NB4 (cell line): ENCODE measurements at places on chromosomes 4 and X.
A peak's percentile ranks its signal among the peaks of the same experiment; 100 is the strongest.

- no peak for DNase-seq
Measured at GRCh38 chr4:76665153-76665552, 230.1 kb downstream of the SHROOM3 start.

DNA sequence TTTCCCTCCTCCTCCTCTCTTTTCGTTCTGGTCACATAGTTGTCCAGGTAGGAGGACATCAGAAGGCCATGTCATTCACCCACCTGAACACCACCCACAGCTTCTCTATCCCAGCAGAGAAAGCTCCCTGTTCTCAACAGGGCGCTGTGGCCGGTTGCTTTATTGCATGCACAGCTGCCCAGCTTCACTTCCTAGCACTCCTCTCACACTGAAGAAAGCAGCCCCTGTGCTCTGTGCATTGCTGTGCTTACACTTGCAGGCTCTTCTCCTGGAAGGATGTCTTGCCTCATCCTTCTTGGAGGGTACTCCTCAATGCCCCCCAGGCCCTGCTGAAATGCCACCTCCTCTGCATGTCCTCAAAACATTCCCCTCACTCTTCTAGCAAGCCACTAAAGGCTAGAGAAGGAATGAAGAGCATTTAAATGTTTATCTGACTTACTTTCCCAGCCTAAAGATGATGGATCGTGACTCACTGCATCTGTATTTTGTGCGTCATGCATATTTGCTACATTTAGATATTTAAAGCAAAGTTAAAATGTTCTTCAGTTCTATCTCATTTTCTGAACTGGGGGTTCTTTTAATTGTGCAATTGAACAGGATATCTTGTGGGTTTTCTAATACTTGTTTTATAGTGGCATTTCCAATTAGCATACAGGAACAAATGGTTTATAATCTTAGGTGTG is 186.4 kb upstream of the PUDP start:
- DNase-seq, result no peak

GRCh38 chr4:6361076-6361784 is 91.6 kb downstream of the WFS1 start:
- DNase-seq, result no peak

DNA sequence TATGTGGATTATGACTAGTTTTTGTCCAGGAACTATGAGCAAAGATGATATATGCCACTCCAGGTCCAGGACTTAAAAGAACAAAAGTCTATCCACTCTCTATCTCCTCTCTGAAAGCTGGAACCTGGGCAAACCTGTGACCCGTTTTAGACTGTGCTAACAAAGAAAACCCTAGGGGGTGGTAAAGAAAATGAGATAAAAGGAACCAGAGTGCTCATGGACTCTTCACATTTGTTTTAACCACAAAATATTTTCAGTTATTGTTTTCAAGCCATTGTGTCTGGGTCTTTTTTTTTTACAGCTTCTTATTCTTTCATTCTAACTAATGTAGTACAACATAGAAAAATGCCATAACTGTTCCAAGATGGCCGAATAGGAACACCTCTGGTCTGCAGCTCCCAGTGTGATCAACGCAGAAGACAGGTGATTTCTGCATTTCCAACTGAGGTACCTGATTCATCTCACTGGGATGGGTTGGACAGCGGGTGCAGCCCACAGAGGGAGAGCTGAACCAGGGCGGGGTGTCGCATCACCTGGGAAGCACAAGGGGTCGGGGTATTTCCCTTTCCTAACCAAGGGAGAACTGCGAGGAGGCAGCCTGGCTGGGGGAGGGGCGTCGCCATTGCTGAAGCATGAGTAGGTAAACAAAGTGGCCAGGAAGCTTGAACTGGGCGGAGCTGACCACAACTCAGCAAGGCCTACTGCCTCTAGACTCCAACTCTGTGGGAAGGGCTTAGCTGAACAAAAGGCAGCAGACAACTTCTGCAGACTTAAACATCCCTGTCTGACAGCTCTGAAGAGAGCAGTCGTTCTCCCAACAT is 45.1 kb downstream of the CHM start:
- peak; percentile 15 for DNase-seq

DNA sequence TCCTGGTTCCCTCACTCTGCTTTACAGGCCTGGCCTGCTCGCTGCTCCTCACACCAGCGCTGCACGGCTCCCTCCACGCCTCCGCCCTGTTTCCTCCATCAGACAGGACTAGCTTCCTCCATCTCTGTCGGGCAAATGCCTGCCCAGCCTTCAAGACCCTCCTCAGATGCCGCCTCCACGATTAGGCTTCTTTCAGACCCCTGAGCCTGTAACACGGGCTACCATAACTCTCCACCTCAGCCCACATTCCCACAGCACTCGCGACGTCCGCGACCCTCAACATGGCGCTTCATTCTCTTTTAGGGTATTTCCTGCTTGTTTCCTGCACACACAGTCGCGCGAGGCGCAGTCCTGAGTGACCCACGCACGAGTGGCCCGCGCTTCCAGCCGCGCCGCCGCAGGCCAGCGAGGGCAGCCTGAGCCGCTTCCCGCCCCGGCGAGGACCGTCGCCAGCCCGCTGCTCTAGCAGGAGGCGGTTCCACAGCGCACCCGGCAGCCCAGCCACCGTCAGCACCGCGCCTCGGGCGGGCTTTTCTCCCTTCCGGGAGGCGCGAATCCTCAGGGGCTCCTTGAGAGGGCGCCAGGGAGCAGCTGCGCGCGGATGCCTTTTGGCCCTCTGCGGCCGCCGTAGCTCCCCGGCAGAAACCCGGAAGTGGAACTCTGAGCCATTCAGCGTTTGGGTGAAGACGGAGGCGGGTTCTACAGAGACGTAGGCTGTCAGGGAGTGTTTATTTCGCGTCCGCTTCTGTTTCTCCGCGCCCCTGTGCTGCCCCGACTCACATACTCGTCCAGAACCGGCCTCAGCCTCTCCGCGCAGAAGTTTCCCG is at the start of gene FRG1:
Gene FRG1 (plus strand): TSS at position 695 of the 827 bp plus-strand sequence. CDS start 138 bp downstream, outside the sequence.
- peak; percentile 94 for DNase-seq

GRCh38 chr4:126959056-126959745 is 673.6 kb upstream of the INTU start:
- no peak for DNase-seq

GRCh38 chrX:114028907-114029662 is 554.8 kb upstream of the HTR2C start:
- DNase-seq, result no peak

DNA sequence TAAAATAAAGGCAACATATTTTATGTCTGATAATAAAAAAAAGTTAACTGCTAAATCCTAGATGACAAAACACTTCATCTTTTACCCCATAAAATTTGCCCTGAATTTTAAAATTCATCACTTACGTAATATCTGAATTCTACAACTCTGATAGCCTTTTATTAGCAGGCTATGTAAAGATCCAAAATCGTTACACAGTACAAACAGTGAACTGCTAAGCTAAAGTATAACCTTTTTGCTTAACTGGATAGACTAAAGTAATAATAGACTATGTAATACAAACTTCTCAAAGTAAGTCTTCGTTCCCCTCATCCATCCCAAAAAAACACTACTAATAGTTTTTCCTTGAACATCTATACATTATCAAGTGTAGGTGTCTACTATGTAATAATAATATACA is 49.1 kb downstream of the SH3RF1 start:
- DNase-seq, result no peak

DNA sequence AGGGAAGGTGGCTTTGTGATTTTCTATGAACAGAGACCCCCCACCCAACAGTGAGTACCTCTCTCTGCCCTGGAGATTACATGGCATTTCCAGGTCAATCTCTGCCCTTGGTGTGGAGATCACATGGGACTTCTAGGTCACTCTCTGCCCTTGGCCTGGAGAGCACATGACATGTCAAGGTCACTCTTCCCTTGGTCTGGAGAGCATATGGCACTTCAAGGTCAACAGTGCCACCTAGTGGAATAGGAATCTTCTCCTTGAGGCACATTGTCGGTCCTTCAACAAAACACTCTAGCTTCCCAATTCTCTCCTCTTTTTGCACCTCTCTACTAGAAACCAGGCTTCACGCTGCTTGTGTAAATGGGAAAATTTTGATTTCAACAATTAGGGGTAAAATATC is 66.2 kb upstream of the TACR3 start:
- DNase-seq, result peak; percentile 70

DNA sequence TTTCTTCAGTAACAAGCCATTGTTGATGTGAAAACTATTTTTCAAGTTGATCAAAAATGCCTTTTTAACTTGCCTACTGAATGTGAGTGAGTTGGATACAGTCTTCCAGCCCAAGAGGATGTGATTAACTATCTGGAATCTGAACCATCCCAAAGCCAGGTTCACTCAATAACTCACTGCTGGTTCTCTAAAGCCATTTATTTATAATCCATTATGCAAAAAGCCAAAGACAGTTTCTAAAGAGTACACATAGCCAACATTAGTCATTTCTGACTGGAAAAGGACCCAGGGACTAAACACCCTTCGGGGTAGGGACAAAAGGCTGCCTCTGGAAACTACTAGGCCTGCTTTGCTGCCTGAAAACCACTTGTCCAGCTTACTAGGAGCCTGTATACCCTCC is 109.6 kb downstream of the SHROOM4 start:
- DNase-seq, result no peak

DNA sequence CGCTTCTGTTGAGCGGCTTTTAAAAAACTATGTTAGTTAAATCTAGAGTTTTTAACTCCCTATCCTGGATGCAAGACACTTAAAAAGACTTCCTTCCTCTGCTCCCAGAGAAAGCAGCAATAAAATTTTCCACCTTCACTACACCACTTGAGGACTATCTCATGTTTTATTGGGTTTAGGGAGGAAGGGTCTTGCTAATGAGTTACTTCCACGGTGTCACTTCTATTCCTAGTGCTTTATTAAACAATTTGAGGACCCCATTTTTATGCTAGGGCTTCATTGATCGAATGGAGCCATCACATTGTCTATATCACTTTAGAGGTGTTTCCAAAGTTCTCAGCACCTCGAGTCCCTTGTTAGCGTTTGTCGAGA is 3.7 kb upstream of the STIM2 start:
- no peak for DNase-seq

- DNase-seq, result no peak
Measured at GRCh38 chrX:133594156-133594555, 178.9 kb upstream of the GPC4 start.

- no peak for DNase-seq
Measured at GRCh38 chr4:185708348-185708747, 103.6 kb downstream of the SORBS2 start.

DNA sequence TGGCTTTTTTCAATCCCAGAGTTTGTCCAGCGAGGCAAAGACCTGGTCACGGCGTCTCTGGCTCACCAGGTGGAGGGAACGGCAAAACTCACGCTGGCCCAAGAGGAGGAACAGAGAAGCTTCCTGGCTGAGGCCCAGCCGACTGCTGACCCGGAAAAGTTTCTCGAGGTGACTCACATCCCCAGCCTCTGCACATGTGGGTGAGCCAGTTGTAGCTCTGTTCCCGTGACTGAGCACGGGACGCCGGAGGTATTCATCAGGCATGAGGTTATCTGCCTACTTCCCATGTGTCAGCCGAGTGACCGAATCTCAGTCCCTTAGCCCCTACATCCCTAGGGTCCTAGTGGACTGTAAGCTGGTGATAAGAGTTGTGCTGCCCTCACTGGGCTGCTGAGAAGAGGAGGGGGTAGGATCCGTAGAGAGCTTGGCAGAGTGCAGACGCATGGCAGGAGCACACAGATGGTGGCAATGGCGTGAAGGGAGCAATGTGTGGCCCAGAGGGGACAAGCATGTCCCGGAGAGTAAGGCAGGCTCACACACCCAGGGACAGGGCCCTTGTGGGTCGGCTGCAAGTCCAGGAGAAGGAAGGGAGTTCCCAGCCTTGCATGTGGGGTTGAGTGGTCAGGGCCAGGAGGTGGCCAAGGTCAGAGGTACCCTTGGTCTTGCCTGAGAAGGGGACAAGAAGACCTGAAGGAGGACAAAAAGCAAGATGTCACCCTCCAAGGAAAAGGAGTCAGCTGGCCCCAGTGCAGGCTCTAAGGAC is 42.9 kb downstream of the EVC start:
- peak; percentile 23 for DNase-seq

DNA sequence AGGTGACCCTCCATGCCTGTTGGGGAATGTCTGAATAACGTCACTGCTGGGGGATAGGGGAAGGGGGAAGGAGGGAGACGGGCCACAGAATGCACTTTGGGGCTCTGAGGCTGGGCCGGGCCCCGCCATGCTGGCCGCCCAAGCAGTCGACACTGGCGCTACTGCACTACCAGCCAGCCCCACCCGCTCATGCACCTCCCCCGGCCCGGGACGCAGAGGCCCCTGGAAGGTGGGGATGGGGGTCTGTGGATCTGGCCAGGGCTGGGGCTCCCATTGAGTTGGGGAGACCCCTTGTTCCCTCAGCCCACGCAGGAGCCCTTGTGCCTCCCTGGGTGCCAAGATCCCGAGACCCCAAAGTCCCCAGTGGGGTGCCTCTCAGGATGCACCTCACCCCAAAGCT is 17.8 kb downstream of the FLNA start:
- DNase-seq, result no peak

DNA sequence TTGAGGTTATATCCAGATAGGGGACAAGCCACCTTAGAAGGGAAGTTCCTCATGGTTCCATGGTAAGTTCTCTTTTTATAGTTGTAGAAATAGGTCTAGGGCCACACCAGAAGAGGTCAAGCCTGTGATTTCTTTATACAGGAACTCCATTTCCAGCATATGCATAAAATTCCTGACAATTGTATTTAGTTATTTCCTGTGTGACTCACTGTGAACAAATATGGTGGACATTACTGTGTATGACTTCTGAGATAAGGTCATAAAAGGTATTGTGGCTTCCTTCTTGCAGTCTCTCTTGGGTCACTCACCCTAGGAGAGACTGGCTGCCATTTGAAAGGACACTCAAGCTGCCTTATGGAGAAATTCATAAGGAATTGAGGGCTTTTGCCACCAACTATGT is 2.2 kb upstream of the C4orf36 start:
- DNase-seq, result peak; percentile 22

DNA sequence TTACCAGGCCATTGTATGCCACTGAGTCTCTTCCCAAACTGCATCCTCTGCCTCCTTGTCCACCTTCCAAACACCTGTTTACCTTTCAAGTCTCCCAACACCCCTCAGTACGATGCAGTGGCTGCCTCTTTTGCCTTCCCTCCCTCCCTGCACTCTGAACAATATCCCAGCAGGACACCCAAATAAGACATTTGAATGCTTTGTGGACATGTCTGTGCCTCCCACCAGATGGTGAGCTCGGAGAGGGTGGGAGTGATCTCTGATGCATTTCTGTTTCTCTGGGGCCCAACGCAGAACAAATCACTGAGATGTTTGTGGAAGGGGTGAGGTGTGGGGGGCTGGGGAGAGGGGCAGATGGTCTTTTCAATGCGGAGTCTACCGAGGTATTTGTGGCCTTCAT is 33.4 kb downstream of the PJA1 start:
- DNase-seq, result no peak

DNA sequence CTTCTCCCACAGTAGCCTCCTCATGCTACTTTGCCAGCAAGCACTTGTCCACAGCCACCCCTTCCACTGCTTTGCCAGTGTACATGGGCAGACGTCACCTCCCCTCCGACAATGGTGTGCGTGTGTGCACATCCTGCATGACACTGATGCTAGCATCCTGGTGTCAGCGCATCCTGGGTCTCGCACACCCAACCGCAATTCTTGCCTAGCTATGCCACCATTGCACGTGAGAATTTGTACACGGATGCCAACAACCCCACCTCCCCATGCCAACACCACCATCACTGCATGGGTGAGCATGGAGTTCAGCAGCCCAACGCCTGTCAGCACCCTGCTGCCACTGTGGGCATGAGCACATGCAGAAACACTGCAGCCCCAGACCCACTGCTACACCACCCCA is 550.0 kb downstream of the STPG2 start:
- DNase-seq, result no peak

- no peak for DNase-seq
Measured at GRCh38 chr4:168854350-168854921, 155.6 kb downstream of the CBR4 start.
